ENCODE measurements at places on chromosomes 16 and 17.

- DNase-seq: no peak
These were observed 713 bp downstream of the RHOT2 start for GRCh38 chr16:668519-669171.

DNA sequence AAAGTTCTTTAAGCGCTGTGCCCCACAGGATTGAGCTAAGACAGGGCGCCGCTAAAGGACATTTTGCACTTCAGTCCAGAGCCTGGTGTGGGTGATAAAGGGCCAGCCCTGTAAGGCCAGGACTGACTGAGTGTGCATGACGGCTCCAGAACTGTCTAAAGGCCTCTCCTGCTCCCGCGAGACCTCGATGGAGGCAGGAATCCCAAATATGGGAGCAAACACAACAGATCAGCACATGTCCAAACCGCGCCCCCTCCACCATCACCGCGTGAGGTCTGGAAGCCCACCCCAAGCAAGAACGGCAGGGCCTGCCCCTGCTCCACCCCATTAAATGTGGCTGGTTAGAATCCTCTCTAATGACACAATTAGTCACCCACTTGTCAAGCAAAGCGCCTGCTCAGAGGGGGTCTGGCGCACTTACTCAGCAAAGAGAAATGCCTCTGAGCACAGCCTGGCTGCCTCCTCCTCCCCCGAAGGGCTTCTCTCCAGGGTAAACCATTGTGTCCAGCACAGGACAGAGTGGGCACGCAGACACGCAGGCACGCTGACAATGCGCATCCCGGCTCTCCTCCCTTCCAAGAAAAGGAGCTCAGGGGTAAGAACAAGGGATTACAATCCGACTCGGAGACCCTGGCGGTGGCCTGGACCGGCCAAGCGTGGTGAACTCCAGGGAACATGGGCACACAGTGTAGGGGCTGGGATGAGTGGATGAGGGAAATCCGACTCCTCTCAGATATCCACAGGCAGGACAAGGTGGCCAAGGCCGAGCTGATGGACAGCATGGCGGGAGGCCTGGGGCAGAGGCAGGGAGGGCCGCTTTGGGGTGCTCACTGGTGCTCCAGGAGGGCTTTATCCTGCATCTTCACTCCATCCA, 1.5 kb downstream of the MXRA7 start:
- DNase-seq: no peak

- no peak for DNase-seq
These were observed 59.7 kb upstream of the ZNF469 start for GRCh38 chr16:88323041-88323440.

DNA sequence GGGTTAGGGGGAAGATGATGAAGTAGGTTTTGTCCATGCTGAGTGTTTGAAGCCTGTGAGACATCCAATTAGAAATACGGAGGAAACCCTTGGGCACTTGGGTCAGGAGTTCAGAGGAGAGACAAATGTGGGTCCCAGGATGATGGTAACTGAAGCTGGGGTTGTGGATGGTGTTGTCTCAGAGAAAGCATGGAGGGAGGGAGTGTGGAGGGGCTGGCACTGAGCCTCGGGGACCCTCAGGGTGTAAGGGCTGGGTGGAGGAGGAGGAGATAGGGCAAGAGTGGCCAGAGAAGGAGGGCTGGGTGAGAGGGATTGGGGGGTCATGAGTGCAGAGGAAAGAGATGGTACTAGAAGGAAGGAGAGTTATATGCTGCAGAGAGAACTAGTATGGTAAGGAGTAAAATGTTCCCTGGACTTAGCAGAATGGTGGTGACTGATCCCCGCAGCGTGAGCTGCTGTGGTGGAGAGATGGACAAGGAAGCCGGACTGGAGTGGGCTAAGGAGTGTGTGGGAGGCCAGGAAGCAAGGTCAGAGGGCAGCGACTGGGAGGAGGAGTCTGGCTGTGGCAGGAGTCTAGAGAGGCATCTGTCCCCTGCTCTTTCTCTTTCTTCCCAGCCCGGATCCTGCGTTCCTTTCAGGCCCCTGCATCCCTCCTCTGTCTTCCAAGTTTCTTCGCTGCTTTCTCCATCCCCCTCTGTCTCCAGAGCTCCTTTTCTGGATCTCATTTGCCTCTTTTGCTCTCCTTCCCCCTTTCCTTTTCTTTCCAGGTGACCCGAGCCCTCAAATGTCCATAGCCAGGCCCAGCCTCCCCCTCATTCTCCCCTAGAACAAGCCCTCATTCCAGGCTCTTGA, 3.9 kb upstream of the COL1A1 start:
- no peak for DNase-seq

DNA sequence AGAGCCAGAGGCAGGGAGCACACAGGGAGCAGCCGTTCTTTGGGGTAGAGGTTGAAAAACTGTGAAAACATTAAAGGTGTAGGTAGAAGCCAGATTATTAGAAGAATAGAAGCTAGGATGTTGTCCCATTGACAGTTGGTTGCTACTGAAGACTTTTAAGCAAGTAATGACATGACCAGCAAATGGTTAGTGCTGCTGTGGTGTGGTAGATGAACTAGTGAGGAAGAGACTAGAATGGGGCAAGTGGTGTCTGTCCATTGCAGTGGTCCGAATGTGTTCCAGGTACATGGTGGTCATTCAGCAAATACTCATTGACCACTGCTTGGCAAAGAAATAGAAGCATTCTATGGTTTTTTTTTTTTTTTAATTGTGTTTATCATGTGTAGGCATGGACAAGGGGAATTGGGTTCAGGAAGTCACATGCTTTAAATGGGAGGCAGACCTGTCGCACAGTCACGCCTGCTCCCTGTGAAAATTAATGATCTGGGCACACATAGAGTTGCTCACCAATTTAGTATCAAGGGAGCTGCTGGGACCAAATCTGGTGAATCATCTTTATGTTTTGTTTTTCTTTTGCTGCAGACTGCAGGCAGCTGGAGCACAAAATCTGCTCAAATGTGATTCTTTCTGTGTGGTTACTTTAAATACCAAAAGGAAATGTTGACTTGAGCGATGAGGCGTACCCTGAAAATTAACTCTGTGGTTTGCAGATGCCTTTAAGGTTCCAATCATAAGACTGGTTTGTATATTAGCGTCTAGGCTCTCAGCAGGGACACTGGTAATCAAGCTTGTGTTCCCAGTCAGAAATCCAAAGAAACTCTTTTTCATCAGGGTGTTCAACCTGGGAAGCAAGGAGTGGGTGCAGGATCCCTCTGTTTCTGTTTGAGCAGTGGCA, 30.7 kb downstream of the YPEL2 start:
- DNase-seq: peak; percentile 32

GRCh38 chr16:89633064-89633631, 19.7 kb downstream of the DPEP1 start:
- no peak for DNase-seq

- DNase-seq: no peak
These were observed 1.6 kb downstream of the TRADD start for GRCh38 chr16:67157892-67158635.

GRCh38 chr17:6608321-6608720, 32.2 kb downstream of the KIAA0753 start:
- no peak for DNase-seq

DNA sequence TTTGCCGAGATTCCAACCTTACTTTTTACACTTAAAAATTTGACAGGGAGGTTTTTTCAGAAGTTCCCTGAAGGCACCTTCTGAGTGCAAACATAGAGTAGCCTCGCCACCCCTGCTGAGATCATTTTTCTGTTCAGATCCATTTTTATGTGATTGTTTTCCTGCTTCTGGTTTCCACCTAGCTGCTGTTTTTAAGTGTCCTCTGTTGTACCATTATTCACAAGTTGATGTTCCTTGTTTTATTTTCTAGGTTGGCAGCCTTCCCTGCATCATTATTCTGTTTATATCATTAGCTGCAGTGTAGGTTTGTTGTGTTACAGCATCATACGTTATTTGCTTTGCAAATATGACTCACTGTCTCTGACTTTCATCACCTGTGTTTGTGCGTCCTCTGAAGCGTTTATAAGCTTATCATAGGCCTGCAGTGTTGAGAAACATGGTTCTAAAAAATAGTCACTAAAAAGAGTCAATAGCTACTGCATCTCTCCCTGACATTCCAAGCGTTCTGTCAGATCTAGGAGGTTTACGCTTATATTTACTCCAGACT, 116.9 kb upstream of the CLEC3A start:
- no peak for DNase-seq

- DNase-seq: no peak
These were observed 14.0 kb upstream of the RASL10B start for GRCh38 chr17:35717475-35717874.

- DNase-seq: no peak
These were observed 362.3 kb upstream of the EEF2KMT start for GRCh38 chr16:5459863-5460262.

GRCh38 chr17:79174905-79175856, 100.6 kb downstream of the ENGASE start:
- DNase-seq: no peak

DNA sequence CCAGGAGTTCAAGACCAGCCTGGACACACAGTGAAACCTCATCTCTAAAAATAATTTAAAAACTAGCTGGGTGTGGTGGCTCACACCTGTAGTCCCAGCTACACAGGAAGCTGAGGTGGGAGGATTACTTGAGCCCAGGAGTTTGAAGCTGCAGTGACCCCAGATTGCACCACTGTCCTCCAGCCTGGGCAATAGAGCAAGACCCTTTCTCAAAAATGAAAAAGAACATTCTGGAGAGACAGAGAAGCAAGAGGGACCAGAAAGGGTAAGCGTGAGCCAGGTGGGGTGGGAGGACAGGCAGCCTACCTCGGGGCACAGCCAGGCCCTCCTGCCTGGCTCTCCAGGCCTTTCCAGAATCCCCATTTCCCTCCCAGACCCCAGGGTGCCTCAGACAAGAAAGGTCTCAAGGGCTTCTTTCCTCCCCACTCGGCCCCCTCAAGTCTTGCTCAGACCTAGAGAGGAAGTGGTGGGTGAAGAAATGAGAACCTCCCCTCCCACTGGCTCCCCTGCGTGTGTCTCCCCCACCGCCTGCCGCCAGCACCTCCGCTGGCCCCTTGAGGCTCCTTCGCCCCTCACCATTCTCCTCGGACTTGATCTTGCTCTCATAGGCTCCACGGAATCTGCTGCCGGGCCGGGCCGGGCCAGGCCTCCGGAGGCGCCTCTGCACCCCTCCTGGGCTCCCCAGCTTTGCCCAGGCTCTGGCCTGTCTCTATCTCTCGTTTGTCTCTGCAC, 503 bp downstream of the C16orf54 start:
- DNase-seq: peak; percentile 44

GRCh38 chr16:57639172-57639887, 10.9 kb downstream of the ADGRG1 start:
- no peak for DNase-seq

DNA sequence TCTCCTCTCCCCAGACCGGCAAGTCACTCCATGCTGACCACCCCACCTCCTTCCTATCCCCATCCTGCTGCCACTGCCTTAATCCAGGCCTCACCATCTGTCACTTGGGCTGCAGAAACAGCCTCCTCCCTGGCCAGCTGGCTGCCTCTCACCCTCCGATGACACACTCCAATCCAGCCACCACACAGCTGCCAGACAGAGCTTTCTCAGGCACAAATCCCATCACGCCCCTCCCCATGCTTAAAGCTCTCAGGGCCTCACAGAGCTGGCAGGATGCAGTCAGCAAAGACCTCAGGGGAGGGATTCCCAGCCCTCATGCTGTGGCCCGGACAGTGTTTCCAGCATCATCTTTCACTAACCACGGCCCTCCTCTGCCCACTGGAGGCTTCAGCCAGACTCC, 13.7 kb downstream of the CAMKK1 start:
- DNase-seq: no peak

DNA sequence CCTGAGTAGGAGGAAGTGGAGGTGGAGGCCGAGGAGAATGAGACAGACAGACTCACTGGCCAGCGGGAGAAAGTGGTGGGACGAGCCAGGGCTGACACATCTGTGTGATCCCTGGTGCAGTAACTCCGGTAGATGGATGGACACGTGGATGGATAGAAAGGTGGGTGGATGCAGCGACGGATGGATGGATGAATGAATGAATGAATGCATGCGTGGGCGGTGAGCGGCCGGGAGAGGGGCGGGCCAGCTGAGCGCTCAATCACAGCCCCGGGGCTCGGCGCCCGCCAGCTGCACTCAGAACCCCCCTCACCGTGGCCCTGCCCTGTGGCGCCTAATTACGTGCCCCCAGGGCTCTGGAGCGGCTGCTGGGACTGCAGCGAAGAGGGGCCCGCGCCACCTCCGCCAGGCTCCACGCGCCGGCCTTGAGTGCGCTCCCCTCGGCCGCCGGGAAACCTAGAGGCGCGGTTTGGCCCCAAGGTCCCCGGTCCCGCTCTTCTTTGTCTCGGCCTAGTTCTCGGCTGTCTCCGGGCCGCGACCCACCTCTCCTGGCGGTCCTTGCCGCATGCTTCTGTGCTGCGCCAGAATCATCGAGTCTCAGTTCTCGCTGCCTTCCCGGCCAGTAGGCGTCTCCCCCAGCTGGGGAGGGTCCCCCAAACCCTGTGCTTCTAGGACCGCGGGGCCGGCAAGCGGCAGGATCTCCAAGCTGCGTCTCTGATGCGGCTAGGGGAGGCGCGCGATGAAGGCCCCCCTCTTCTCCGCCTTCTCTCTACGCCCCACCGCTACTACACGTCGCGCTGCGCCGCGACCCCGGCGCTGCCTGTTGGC, 41.0 kb downstream of the RAI1 start:
- no peak for DNase-seq

- no peak for DNase-seq
These were observed 21.5 kb downstream of the MRC2 start for GRCh38 chr17:62648956-62649294.

GRCh38 chr16:58046054-58046881, 20.7 kb downstream of the MMP15 start:
- DNase-seq: peak; percentile 38

DNA sequence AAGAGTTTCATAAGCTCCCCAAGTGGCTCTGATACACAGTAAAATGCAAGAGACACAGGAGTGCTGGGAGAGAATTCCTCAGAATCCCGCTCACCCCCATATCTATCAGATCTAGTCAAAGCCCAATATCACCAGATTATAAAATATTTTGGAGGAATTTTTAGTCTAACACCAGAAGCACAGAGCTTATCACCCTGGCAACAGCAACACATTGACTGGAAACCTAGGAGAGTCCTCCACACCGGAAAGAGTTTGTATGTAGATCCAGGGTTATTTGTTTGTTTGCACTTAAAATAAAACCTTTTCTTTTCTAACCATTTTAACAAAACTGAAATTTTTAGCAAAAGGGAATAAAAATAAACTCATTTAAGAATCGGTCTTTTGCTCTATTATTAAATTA, 7.2 kb downstream of the SOX9 start:
- no peak for DNase-seq

DNA sequence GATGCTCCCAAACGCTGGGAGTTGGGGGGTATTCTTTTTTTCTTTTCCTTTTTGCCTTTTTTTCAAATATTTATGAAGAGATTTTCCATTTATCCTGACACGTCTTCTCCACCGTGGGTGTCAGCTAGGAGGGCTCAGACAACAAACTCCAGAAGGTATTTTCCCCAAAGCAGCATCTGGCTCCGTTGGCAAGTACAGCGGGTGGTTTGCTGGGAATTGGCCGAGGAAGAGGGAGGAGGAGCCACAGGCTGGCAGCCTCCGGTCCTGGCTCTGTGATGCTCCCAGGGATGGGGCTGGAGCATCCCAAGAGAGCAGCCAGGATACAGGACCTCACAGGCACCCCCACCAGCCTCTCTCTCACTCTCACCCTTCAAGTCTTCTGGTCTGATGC, 10.9 kb upstream of the CACNG4 start:
- no peak for DNase-seq

Data from suppressor macrophage treated with lipopolysaccharide for 4 hours (primary cell).